ENCODE measurements at places on chromosomes 2 and 18. TPM values are rescaled to one million over a fixed set of nuclear protein-coding genes. Genes with fewer than 3 reads are reported as not detected.

Gene CDK15
- total RNA-seq: not detected

DNA sequence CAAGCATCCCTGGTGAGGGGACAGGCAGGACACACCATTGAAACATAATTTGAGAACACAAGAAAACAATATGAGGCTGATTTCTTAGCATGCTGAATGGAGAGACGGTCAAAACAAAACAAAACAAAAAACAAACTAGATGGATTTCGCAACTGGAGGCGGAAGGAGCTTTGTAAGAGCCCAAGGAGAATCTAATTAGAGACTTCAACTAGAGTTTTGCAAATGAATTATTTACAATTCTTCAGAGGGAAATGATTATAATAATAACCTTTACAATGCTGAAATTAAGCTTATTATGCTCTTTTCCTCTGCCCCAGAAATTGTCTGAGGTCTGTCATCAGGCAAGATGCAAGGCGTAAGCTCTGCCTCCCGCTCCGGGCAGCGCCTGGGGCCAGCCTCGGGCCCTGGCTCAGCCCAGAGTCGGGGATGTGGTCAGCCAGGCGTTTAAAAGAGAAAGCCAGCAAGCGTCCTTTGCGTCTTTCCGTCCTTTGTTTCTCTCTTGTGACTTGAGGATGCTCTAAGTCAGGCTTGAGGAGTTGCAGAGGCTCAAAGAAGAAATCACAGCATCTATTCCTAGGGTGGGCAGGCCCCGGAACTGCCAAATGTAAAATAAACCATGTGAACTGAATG, 139.6 kb downstream of the TWIST2 start:
- DNase-seq: no peak

Gene INHA
- not detected for total RNA-seq

Gene CEP76
- total RNA-seq: 14.1 TPM

Gene BOLL
- total RNA-seq: not detected

- no peak for DNase-seq
These were observed 144.2 kb upstream of the PKDCC start for GRCh38 chr2:41903474-41904135.

Gene KANSL1L
- total RNA-seq: 22.0 TPM

DNA sequence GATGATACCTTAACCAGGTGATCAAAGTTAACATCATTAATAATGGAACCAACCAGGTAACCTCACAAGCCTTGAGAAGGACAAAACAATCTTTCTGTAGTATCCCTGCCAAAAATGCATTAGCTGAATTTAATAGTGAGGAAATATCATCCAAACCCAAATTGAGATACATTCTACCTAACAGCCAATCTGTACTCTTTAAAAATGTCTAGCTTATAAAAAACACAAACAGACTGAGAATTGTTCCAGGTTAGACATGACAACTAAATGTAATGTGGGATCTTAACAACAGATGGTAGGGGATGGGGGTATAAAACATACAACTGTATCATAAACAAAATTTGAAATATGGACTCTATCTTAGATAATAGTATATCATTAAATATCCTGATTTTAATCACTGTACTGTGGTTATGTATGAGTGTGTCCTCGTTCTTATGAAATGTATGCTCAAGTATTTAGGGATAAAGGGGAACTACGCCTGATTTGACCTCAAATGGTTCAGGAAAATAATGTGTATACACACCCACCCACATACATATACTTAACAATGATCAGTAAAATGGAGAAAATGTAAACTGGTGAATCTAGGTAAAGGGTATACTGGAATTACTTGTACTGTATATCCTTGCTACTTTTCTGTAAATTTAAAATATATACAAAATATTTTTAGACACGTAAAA, 1.7 kb downstream of the FANCL start:
- no peak for DNase-seq

Gene CERKL
- total RNA-seq: not detected

- no peak for DNase-seq
These were observed 68.7 kb upstream of the EDAR start for GRCh38 chr2:109057686-109058085.

GRCh38 chr18:3514312-3515216, 64.6 kb downstream of the TGIF1 start:
- DNase-seq: no peak

Gene CLEC4F
- not detected for total RNA-seq

Gene CCNYL1
- 22.5 TPM for total RNA-seq

DNA sequence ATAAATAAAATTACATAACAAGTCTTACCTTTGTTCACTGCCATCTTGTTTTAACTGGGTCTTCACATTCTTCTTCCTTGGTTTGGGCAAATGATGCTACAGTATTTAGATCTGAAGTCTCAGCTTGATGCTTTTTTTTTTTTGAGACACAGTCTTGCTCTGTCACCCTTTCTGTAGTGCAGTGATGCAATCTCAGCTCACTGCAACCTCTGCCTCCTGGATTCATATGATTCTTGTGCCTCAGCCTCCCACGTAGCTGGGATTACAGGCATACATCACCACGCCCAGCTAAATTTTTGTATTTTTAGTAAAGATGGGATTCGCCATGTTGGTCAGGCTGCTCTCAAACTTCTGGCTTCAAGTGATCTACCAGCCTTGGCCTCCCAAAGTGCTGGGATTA, 53.2 kb upstream of the MAT2A start:
- DNase-seq: no peak

DNA sequence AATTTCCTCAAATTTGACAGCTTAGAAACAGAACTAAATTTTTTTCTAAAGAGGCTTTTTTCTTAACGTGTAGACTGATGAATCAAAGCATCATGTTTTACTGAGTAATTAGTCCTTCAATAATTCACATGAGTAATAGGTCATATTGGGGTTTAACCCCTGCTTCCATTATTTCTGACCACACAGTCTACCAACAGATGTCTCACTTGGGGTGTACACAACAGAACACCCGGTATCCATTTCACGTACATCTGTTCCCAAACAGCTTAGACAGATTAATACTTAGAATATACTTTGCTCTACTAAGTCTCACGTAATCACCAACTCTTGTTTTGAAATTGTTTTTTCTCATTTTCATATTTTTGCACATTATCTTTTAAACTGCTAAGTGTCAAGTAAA, 14.8 kb downstream of the CERKL start:
- no peak for DNase-seq

DNA sequence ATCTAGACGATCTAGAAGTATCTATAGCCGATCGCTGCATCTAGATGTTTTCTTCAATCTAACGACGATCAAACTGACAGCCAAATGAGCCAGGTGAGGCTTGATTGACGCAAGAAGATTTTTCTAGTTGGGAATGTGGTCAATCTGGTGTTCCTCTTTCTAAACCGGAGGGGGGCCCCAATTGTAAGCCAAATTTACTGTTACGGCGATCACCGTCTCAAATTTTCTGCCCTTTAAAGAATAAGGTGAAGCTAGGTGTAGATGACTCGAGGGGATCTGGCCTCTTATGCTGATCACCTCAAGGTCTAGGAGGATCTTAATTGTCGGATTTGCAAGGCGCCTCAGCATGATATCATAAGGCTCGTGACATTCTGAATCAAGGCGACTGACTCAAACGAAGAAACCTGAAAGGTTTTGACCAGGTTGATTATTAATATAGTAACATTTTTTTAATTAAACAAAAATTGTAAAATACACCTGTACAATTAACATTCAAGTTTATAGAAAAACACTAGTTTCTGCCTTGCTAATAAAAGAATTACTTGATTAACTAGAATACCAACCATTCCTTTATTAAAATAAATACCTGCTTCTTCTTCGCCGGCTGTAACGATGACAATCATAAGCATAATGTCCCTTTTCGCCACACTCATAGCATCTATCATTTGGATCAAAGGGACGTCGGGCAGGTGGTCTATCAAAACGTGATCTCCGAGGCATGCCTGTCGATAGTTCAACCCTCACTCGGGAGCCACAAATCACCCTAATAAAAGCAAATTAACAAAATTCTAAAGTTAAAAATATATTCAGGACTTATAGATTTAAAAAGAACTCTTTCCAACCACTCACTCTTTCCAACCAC, 2.0 kb downstream of the SRSF7 start:
- DNase-seq: no peak
